ENCODE measurements at places on chromosomes 2 and 18. TPM values are rescaled to one million over a fixed set of nuclear protein-coding genes. Genes with fewer than 3 reads are reported as not detected.

- H3K36me3 ChIP-seq = no peaks in the 10 kb centered on the region
- H3K4me3 ChIP-seq = no peak overlapping the region
- H3K4me1 ChIP-seq = peaks cover 5% of the 10 kb centered on the region
- H3K27me3 ChIP-seq = no peaks in the 10 kb centered on the region
Measured at GRCh38 chr2:23550553-23550952, 165.6 kb downstream of the KLHL29 start.

Gene CXCR4
- total RNA-seq = 38.5 TPM

- H3K4me1 ChIP-seq = no peaks in the 10 kb centered on the region
- H3K27me3 ChIP-seq = no peaks in the 10 kb centered on the region
- no peaks in the 10 kb centered on the region for H3K36me3 ChIP-seq
Measured at GRCh38 chr2:206068207-206068606, 17.8 kb downstream of the INO80D start.

GRCh38 chr2:37472959-37473358 lies 128.5 kb downstream of the QPCT start:
- H3K36me3 ChIP-seq = no peaks in the 10 kb centered on the region
- no peaks in the 10 kb centered on the region for H3K27me3 ChIP-seq
- H3K4me3 ChIP-seq = no peak overlapping the region
- no peak for DNase-seq
- H3K4me1 ChIP-seq = no peaks in the 10 kb centered on the region

DNA sequence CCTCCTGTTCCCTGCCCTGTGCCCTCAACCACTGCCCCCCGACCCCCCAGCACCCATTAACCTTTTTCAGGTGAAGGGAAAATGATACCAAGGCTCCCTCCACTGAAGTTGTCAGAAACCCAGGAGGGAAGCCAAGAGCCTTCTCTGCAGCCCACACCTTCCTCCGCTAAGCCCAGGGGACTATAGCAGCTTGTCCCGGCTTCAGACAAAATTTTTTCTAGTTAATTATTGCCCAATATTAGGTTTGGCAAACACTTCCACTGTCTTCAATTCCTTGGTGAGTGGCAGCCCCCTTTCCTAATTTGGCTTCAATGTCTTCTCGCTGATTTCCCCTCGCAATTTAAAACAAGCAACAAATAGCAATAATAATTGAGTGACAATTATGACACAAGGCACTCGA lies 23.9 kb downstream of the RFX8 start:
- H3K36me3 ChIP-seq = peaks cover 6% of the 10 kb centered on the region
- no peak overlapping the region for H3K27ac ChIP-seq
- no peaks in the 10 kb centered on the region for H3K27me3 ChIP-seq
- DNase-seq = no peak
- H3K4me1 ChIP-seq = no peaks in the 10 kb centered on the region

DNA sequence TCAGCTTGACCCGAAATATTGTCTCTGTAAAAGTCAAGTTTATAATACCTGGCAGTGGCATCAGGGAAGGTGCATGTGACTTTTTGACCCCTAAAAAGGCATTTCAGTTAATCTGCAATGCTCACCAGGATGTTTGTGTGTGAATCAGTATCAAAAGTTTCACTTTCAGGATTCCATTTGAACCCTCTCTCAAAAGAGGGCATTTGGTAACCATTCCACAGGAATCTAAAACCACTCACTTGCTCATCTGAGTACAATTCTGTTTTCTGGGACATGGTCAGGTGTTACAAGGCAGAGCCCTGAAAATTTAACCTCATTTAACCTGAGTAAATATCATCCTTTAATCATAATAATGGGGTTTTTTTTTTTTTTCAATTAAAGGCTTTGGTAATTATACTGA lies 77.9 kb upstream of the KLF7 start:
- H3K27me3 ChIP-seq = no peaks in the 10 kb centered on the region
- H3K4me1 ChIP-seq = peaks cover 21% of the 10 kb centered on the region
- H3K27ac ChIP-seq = no peak overlapping the region
- H3K4me3 ChIP-seq = no peak overlapping the region
- DNase-seq = no peak

DNA sequence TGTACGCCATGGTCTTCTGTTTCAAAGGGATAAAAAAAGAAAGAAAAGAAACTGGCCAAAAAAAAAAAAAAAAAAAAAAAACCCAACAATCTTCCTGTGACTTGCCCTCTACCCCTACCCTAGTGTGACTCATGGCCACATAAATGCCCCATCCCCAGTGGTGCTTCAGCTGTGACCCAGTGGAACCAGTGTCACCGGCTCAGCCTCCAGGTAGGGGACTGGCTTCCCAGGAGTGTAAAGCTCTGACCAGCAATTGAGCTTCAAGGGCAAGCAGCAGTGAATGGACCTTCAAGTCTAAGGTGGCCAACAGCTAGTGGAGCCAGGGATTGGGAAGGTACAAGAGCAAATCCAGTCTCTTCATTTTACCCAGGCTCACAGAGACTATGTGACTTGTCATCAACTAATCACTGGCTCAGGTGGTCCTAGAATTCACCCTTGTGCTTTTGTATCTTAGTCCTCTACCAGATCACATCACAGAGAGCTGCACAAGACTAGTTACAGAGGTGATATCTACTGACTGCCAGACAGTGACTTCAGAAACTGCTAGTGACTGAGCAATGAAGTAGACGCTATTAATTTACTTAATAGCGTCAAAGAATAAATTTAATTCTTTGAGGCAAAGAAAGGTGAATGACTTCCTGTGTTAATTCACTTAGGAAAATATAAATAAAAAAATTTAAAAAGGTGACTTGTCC lies 1.3 kb upstream of the TGFBRAP1 start:
- H3K4me1 ChIP-seq = peaks cover 30% of the 10 kb centered on the region
- H3K36me3 ChIP-seq = peaks cover 13% of the 10 kb centered on the region
- H3K27ac ChIP-seq = no peak overlapping the region
- H3K4me3 ChIP-seq = no peak overlapping the region
- no peaks in the 10 kb centered on the region for H3K27me3 ChIP-seq

DNA sequence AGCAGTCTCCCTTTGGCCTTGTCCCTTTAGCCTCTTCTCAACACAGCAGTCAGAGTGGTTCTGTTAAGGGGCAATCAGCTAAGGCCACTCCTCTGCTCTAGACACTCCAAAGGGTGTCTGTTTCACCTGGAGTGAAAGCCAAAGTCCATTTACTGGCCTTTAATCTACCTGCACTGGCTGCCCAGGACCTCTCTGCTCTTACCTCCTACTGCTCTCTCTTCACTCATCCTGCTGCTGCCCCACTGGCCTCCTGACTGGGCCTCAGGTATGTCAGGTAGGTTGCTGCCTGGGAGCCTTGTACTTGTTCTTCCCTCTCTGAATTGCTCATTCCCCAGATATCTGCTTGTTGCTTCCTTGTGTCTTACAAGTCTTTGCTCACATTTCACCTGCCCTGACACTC lies 68.2 kb downstream of the PIKFYVE start:
- no peaks in the 10 kb centered on the region for H3K27me3 ChIP-seq
- no peak overlapping the region for H3K4me3 ChIP-seq
- DNase-seq = no peak

DNA sequence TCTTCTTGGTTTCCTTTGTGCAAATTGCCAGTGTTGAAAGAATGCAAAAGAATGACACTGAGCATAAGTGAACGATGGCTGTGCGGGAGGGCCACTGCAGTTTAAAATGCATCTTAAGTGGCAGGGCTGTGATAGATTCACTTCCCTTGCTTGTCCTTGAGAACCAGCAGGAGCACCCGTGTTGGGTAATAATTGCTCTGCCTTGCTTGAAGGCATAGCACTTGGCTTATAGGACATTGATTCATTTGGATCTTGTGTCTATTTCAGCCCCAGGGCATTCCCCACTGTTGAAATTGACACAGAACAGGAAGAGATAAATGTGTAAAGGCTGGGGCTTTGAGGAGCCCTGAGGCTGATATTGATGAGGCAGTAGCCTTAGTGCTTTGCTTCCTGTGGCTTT lies 1003.7 kb upstream of the GYPC start:
- H3K4me3 ChIP-seq = no peak overlapping the region
- no peak overlapping the region for H3K27ac ChIP-seq
- no peak for DNase-seq
- H3K27me3 ChIP-seq = no peaks in the 10 kb centered on the region
- H3K4me1 ChIP-seq = no peaks in the 10 kb centered on the region

GRCh38 chr2:227456772-227457171 lies 15.2 kb upstream of the AGFG1 start:
- no peak overlapping the region for H3K4me3 ChIP-seq
- no peaks in the 10 kb centered on the region for H3K4me1 ChIP-seq
- no peaks in the 10 kb centered on the region for H3K36me3 ChIP-seq
- no peak for DNase-seq
- no peaks in the 10 kb centered on the region for H3K27me3 ChIP-seq
- H3K27ac ChIP-seq = no peak overlapping the region

DNA sequence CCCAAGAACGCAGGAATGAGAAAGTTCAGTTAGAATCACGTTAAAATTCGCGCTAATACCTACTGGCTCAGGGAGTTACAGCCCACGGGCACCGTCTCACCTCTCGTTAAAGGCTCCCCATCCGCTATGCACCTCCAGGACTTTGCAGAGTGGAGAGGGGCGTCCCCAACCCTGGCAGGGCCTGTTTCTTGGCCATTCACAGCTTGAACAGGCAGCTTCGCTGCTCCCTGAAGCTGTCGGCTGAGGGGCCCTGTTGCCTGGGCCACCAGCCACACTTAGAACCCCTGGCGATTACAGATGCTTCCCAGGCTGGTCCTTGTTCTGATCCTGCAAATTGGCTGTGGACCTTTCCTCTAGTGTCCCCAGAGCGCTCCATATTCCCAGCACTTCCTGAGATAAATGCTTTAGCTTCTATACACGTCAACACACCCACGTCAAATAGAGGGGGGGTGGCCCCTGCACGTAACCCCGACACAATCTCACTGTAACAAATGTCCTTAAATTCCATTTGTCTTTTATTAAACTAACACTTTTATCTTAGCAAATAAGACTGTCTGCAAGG lies 16.8 kb upstream of the SNTG2 start:
- no peak overlapping the region for H3K27ac ChIP-seq
- H3K27me3 ChIP-seq = no peaks in the 10 kb centered on the region
- no peaks in the 10 kb centered on the region for H3K4me1 ChIP-seq

DNA sequence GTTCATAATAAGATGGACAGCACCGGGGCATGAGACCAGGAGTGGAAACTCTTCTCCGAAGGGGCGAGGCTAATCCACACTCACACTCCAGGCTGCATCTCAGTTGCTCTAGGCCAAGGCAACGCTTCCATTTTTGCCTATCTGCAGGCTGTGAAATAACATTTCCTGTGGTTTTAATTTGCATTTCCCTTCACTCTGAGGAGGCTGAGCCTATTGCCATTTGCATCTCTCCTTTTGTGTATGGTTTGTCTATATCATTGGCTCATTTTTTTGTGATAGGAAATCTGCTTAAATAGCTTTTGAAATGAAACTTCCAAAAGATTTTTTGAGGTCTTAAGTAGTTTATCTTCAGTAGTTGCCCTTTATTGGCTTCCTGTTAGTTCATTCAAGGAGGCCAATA lies 57.6 kb downstream of the TPGS2 start:
- H3K27me3 ChIP-seq = no peaks in the 10 kb centered on the region
- H3K36me3 ChIP-seq = peaks cover 4% of the 10 kb centered on the region
- no peak overlapping the region for H3K27ac ChIP-seq
- peaks cover 24% of the 10 kb centered on the region for H3K4me1 ChIP-seq

Gene ANKRD30B
- 7.2 TPM for total RNA-seq

Gene DGUOK
- total RNA-seq = 37.9 TPM

DNA sequence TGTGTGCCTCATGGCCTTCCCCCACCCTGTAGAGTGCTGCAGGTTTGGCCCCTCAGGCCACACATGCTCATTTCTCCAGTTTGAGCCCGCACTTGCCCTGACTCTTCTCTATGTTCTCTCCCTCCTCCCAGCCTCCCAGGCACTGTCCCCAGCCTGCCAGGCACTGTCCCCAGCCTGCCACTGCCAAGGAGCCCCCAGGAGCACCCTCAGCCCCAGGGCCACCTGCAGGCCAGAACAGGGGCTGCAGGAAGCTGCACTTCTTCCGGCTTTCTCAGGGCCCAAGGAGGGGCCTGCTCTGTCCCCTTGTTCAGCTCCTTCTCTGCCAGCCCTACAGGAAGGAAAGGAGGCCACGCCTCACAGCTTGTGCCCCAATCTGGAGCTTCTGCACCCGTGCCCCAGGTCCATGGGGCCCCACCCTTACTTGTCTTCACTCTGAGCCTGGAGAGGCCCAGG lies 31.6 kb downstream of the CYP26B1 start:
- peaks cover 4% of the 10 kb centered on the region for H3K27me3 ChIP-seq
- H3K4me1 ChIP-seq = no peaks in the 10 kb centered on the region
- H3K4me3 ChIP-seq = no peak overlapping the region
- DNase-seq = no peak

Gene COL4A3
- 8.1 TPM for total RNA-seq

Gene COPS9
- 122 TPM for total RNA-seq

DNA sequence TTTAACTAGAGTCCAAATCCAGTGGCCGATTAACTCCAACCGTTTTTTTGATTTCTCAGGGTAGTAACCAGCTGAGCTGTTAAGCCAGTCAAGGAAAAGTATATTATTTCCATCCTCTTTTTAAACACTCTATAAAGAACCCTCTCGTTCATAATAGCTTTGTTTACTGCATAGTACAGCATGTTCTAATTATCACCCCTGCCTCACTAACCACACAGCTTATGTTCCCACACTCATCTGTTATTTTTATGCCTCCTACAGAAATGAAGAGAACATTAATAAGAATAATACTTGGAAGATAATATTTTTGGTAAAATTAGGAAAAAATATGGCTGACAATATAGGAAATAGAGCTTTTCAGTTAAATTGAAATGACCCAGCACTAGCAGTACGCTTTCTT lies 2132.8 kb upstream of the CELF4 start:
- DNase-seq = no peak
- no peak overlapping the region for H3K4me3 ChIP-seq
- H3K27ac ChIP-seq = no peak overlapping the region
- no peaks in the 10 kb centered on the region for H3K27me3 ChIP-seq

- DNase-seq = no peak
- no peaks in the 10 kb centered on the region for H3K27me3 ChIP-seq
- H3K36me3 ChIP-seq = no peaks in the 10 kb centered on the region
- H3K4me3 ChIP-seq = no peak overlapping the region
- H3K27ac ChIP-seq = no peak overlapping the region
- H3K4me1 ChIP-seq = no peaks in the 10 kb centered on the region
Measured at GRCh38 chr2:33335516-33335915, 140.9 kb upstream of the RASGRP3 start.

- no peaks in the 10 kb centered on the region for H3K36me3 ChIP-seq
- H3K4me1 ChIP-seq = peaks cover 17% of the 10 kb centered on the region
- DNase-seq = no peak
- peak overlapping the region; percentile 71 for H3K27ac ChIP-seq
Measured at GRCh38 chr2:43194121-43194869, 32.1 kb downstream of the ZFP36L2 start.

DNA sequence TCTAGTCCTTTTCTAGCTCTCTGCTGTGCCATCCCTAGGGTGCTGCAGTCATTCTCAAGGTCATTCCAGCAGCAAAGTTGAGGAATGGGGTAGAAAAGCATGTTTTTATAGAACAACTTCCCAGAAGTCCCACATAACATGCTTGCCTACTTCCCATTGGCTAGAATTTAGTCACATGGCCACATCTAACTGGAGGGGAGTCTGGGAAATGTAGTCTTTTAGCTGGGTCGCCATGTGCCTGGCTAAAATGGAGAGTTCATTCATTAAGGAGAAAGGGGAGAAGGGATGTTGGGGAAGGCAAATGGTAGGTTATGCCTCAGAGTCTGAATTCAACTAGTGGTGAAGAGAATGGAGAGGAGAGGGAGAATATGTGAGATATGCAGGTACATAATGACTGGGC lies 85.7 kb downstream of the SLC4A3 start:
- H3K36me3 ChIP-seq = no peaks in the 10 kb centered on the region
- DNase-seq = no peak
- no peak overlapping the region for H3K27ac ChIP-seq
- peaks cover 5% of the 10 kb centered on the region for H3K27me3 ChIP-seq

Gene KCTD1
- 38.8 TPM for total RNA-seq

- no peak overlapping the region for H3K4me3 ChIP-seq
- no peak overlapping the region for H3K27ac ChIP-seq
- no peaks in the 10 kb centered on the region for H3K27me3 ChIP-seq
Measured at GRCh38 chr2:199933466-199933865, 21.8 kb downstream of the TYW5 start.

Gene ST8SIA3
- not detected for total RNA-seq

Data from tibial nerve (tissue), 4 donors.